Stimulated activated CD8-positive, alpha-beta memory T cell treated with anti-CD3 and anti-CD28 coated beads, Interleukin-4, amount 100 ng/mL, for 1 hour (primary cell): ENCODE measurements at places on chromosomes 6 and 20.

DNA sequence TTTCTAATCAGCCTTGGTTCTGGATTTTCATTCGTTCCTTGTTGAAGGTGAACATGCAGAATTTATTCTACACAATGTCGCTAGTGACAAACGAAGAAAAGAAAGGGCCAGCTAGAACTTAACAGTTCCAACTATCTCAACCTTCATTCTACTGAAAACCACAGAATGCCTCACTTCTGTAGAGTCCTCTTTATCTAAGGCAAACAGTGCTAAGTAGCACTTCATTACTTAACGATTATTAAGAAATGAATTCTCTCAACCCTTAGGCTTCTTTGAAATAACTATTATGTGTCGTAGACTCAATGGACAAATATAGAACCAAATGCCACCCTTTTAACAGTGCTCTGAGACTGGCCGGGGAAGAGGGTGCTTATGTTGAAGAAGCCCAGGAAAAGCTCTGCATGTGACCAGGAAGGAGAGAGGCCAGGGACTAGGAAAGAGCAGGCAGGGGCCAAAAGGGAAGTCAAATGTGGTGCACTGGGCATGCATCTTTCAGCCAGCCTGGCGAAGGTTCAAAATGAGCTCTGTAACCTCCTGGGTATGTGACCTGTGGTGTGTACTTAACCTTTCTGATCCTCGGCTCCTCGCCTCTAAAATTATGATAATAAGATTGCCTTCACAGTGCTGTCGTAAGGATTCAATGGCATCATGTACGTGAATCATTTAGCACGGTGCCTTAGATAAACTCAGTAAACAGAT lies 55.4 kb upstream of the BMP2 start:
- DNase-seq: no peak

GRCh38 chr20:63037669-63038268 lies 31.0 kb upstream of the BHLHE23 start:
- DNase-seq: no peak

DNA sequence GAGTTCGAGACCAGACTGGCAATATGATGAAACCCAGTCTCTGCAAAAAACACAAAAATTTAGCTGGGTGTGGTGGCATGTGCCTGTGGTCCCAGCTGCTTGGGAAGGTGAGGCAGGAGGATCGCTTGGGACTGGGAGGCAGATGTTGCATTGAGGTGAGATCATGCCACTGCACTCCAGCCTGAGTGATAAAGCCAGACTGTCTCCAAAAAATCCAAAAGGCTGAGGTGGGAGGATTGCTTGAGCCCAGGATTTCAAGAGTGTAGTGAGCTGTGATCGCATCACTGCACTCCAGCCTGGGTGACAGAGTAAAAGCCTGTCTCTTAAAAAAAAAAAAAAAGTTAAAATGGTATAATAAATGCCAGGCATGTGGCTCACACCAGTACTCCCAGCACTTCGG lies 1.3 kb upstream of the PTCRA start:
- DNase-seq: no peak

DNA sequence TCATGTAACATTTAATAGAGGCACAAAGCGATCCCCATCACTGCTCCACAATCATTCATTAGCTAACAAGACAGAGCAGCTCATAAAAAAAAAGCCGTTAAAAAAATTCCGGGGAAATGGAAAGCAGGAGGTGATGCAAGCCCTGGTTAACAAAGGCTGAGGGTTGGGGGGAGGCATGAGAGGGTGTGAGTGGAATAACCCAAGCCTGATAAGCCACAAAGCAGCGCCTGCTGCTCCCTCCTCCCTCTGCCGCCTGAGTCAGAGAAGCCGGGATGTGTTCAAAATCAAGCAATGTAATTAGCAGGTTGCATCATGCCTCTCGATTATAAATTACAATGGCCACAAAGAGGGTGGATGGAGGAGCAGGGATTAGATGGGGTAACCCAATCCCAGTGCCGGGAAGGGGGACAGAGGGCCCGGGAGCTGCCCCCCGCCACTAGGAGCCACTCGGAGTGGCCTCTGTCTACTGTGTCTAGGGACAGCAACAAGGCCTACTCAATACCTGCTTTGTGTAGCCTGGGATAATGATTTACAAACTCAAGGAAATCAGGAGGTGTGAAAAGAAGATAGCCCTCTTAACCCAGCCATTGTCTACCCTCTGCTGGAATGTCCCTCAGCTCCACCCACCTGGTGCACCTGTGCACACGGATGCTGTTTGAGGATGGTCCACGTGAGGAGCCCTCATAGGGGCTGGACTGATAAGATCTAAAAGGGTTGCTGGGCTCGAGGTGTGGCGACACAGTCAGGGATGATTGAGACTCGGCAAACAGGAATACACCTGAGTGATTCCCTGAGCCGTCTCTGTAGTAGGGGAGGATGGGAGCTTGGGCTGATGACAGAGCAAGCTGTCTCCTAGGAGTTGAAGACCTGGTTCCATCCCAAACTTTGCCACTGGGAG lies 156.9 kb downstream of the VEGFA start:
- no peak for DNase-seq

GRCh38 chr6:159677506-159678165 lies 15.4 kb downstream of the SOD2 start:
- no peak for DNase-seq
